ENCODE measurements at places on chromosomes 13 and 19. TPM values are rescaled to one million over a fixed set of nuclear protein-coding genes. Genes with fewer than 3 reads are reported as not detected.

GRCh38 chr19:17871878-17872250 is at the start of gene SLC5A5:
TSS of gene SLC5A5 (plus strand) at chr19:17871945. CDS start at chr19:17872320, 375 bp downstream.
- no peak for DNase-seq

- no peak for DNase-seq
Observed at GRCh38 chr13:80296638-80297037, 44.3 kb downstream of the SPRY2 start.

DNA sequence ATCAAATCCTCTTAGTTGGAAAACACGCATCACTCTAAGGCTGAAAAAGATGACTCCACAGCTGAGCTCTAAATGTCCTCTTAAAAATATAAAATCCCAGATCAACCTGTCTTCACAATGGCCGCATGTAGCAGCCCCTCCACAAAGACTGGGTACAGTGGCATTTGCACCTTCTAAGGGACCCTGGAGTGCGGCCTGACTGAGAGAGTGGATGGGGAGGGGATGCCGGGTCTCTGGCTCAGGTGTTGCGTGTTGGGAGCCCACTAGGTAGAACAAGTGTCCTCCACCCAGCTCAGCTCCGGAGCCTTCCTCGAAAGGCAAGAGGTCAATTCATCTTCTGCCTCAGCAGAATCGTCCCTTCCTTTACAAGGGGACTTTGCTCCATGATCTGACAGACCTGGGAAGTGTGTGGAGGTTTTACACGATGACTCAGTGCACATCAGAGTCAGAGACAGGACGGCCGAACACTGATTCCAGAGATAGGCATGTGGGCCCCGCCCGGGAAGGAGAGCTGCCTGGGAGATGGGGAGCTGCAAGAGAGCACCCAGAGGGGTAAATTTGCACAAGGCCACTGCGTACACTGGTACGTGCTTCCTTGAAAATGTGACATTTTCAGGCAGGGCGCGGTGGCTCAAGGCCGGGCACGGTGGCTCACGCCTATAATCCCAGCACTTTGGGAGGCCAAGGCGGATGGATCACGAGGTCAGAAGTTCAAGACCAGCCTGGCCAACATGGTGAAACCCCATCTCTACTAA is 23.5 kb upstream of the SLC15A1 start:
- DNase-seq, result no peak

The ARGLU1 gene
- polyA plus RNA-seq, result 370 TPM

The USPL1 gene
- polyA plus RNA-seq, result 24.3 TPM
